ENCODE measurements at places on chromosomes 11 and 22.

GRCh38 chr11:34448223-34448994, 9.7 kb downstream of the CAT start:
- peaks cover 32% of the 10 kb centered on the region for H3K4me1 ChIP-seq
- no peak overlapping the region for H3K4me3 ChIP-seq
- H3K27me3 ChIP-seq, result no peaks in the 10 kb centered on the region
- peak overlapping the region; percentile 28 for H3K27ac ChIP-seq
- DNase-seq, result no peak

GRCh38 chr11:10952872-10953271, 95.0 kb upstream of the ZBED5 start:
- peaks cover 24% of the 10 kb centered on the region for H3K27me3 ChIP-seq
- DNase-seq, result no peak
- no peaks in the 10 kb centered on the region for H3K36me3 ChIP-seq
- no peak overlapping the region for H3K4me3 ChIP-seq

DNA sequence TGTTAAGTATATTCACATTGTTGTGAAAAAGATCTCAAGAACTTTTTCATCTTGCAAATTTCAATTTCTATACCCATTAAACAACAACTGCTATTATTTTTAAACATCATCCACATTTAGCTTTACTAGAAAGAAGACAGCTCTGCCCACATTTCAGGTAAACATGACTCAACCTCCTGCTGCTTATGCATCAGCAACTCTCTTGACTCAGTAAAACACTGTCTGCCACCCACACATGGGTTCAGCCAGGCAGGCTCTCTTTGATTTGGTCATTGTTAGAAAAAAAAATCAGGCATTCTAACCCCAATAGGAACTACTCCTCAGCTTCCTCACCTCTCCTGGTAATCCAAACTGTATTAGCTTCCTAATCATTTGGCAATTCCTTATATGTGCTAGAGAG, 5.1 kb upstream of the ENDOD1 start:
- peak; percentile 27 for DNase-seq
- peaks cover 40% of the 10 kb centered on the region for H3K4me1 ChIP-seq
- no peak overlapping the region for H3K27ac ChIP-seq
- H3K27me3 ChIP-seq, result no peaks in the 10 kb centered on the region
- H3K36me3 ChIP-seq, result peaks cover 3% of the 10 kb centered on the region

GRCh38 chr11:27991736-27992135, 116.2 kb downstream of the KIF18A start:
- no peak overlapping the region for H3K4me3 ChIP-seq
- no peaks in the 10 kb centered on the region for H3K27me3 ChIP-seq
- no peak for DNase-seq
- H3K36me3 ChIP-seq, result no peaks in the 10 kb centered on the region

DNA sequence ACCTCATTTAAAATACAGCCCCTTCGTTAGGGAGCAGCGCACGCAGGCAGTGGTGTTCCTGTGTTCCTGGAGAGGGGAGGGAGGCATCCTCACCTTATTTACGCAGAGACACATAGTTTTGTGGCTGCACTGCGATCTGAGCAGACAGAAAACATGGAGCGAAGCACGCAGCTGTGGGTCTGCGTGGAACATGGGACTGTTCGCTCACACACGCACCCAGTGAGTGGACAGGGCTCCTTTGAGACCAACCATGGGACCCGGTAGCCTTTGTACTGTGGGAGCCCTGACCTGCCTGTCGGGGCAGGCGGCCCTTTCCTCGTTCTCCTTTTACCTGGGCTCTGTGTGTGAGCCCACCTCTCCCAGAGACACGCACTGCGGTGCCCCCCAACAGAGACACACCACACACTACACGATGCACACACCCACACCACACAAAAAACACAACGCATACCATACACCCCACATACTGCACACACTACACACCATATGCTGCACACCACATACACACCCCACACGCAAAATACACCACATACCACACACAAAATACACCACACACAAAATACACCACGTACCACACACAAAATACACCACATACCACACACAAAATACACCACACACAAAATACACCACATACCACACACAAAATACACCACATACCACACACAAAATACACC, 1245.7 kb downstream of the BRD1 start:
- H3K36me3 ChIP-seq, result no peaks in the 10 kb centered on the region
- no peak overlapping the region for H3K27ac ChIP-seq
- no peak for DNase-seq
- H3K27me3 ChIP-seq, result peaks cover 4% of the 10 kb centered on the region
- H3K4me1 ChIP-seq, result no peaks in the 10 kb centered on the region

Measured in activated CD8-positive, alpha-beta T cell treated with anti-CD3 and anti-CD28 coated beads, Interleukin-2, amount 10 ng/mL, durations not matched to agents 7 days and 5 days (primary cell).